ENCODE measurements at places on chromosomes 16 and 17.

DNA sequence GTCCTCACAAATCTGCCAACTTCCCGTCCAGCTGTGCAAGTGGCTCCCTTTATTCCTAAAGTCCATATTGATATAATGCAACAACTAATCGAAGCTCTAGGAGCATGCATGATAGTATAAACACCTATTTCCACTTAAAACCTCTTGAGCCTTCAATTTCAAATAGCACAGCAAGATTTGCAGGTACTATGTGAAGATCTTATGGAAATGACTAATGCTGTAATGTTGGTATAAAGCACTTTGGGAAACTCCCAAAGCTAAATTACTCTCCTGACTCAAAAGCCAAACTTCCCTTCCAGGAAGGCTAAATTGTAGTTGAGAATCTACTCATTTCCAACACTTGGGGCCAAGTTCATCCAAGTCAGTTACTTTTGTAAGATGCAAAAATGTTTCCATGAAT, 287.6 kb upstream of the CDH11 start:
- no peak for DNase-seq

GRCh38 chr16:22843856-22844255, 29.9 kb downstream of the HS3ST2 start:
- no peak for DNase-seq

- no peak for DNase-seq
These were observed 89.5 kb downstream of the CDH11 start for GRCh38 chr16:65032387-65032786.

DNA sequence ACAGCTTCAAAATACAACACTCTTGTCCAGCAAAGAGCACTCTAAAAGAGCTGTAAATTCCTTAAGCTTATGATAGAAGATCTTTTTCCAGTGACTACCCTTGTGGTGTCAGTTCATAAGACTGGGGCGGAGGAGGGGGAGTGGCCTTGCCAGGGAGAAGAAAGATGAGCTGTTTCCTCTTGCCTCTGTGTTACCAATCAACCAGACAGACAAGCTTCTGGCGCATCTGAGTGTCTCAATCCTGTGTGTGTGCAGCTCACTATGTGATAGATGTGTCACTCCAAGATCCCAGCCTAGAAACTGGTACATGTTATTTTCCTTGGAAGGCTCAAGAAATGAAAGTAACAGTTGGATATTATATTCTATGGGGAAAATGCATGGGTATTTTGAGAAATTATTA, 167.4 kb upstream of the CACNG3 start:
- DNase-seq = no peak
